ENCODE measurements at places on chromosomes 11 and 22.
A peak's percentile ranks its signal among the peaks of the same experiment; 100 is the strongest.

DNA sequence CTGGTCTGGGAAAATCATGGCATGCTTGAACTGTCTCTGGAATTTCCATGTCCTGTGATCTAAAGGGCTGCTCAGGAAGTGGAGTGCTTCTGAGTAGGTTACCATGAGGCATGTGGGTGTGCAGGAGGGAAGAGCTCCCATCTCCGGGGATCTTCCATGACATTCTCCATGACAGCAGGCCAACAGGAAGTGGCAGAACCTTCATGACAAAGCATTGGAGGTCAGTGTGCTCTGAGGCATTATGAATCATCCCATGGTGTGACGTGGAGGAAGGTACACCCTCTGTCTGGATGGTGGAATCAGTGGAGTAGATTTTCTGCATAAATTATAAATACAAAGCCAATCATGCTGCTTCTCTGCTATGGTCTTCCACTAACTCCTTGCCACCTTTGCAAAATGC is 139.6 kb upstream of the E2F8 start:
- DNase-seq = no peak

- peak; percentile 47 for DNase-seq
Measured at GRCh38 chr11:63762654-63763495, 5.7 kb downstream of the ZFTA start.

DNA sequence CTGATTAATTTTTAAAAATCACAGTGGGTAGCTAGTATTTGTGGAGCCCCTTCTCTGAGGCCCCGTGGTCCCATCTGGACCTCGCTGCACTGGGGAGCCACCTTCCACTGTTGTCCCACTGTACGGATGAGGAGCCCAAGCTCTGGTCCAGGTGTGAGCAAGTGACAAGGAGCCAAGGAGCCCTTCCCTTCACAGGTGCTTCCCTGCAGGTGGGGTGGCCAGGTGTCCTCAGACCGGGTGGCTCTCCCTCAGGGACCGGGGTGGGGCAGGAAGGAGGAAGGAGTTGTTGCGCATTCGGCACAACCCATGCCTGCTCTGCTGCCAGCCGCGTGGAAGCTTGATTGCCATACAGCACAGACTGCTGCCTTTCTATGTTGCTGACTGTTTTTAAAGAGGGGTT is 10.4 kb upstream of the SEPTIN5 start:
- no peak for DNase-seq

DNA sequence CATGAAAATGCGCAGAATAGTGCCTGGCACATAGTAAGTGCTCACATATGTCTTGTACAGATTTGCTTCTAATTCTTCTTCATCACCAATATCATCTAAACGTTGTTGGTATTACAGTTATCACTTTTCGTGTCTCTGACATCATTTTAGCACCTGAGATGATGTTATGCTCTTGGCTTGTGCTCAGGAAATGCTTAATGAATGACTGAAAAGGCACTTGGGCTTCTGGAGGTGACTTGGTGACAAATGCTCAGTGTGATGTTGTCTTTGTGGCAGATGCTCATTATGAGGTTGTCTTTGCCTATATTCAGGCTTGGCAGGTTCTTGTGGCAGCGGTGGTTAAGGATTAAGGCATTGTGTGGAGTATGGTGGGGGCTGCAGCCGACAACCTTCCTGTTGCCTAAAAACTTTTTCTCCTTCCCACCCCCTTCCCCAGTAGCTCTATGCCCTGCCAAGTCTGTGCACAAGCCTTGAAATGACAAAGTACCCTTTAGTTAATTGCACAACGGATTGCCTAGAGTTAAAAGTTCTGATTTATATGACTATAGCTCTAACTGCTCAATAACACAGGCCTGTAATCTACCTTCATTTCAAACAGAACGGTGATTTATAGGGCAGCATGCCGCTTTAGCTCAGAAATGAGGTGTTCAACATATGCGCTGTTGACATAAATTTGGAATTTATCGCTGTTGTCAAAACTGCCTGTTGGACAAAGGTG is 82.5 kb downstream of the ZBTB16 start:
- DNase-seq = no peak

DNA sequence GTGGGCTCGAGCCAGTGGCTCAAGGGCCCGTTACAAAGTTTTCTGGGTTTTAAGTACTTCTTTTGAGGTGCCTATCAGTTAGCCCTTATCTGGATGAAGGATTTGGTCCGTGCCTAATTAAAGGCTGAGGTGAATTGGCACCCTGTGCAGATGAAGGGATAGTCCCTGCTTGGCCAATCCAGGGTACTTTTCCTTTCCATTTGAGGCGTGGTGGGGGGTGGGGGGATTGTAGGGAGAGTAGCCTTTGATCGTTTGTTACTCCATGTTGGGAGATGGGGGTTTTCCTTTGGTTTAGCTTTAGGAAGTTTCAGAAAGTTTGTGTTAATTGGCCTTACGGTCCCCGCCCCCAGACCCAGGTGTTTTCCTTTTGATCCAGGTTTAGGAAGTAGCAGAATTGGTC is 170.8 kb downstream of the DDX10 start:
- DNase-seq = no peak

DNA sequence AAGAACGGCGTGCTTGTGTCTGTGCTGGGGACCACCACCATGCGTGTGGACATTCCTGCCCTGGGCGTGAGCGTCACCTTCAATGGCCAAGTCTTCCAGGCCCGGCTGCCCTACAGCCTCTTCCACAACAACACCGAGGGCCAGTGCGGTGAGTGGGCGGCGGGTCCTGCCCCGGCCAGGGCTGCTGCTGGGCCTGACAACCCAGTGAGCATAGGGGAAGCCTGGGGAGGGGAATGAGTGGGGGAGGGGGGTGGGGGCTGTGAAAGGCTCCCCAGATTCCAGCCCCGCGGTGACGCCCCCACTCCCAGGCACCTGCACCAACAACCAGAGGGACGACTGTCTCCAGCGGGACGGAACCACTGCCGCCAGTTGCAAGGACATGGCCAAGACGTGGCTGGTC is 31.9 kb downstream of the MUC5B start:
- DNase-seq = no peak

All from uterus (tissue), 4 donors.